HCT116 (cell line): ENCODE measurements at places on chromosomes 11 and 22. TPM values are rescaled to one million over a fixed set of nuclear protein-coding genes. Genes with fewer than 3 reads are reported as not detected.

GRCh38 chr11:122046846-122047245 is 69.2 kb downstream of the BLID start:
- no peaks in the 10 kb centered on the region for H3K36me3 ChIP-seq
- no peaks in the 10 kb centered on the region for H3K4me1 ChIP-seq
- H3K27ac ChIP-seq: no peak overlapping the region
- no peak for DNase-seq

GRCh38 chr11:3217818-3218482 is 663 bp downstream of the MRGPRG start:
- H3K27ac ChIP-seq: no peak overlapping the region
- no peak for DNase-seq
- H3K27me3 ChIP-seq: no peaks in the 10 kb centered on the region

- no peak for DNase-seq
- H3K27me3 ChIP-seq: no peaks in the 10 kb centered on the region
- no peaks in the 10 kb centered on the region for H3K36me3 ChIP-seq
- H3K4me1 ChIP-seq: no peaks in the 10 kb centered on the region
- no peak overlapping the region for H3K4me3 ChIP-seq
Observed at GRCh38 chr22:46042786-46043185, 65.8 kb upstream of the WNT7B start.

GRCh38 chr11:71446150-71446549 is 2.0 kb downstream of the DHCR7 start:
- no peaks in the 10 kb centered on the region for H3K27me3 ChIP-seq
- H3K27ac ChIP-seq: no peak overlapping the region
- H3K4me3 ChIP-seq: no peak overlapping the region
- H3K36me3 ChIP-seq: peaks cover 30% of the 10 kb centered on the region
- no peak for DNase-seq
- H3K4me1 ChIP-seq: peaks cover 5% of the 10 kb centered on the region; the same call in 1 of the 2 replicates

GRCh38 chr11:34345991-34346480 is 11.8 kb downstream of the ABTB2 start:
- H3K4me1 ChIP-seq: peaks cover 47% of the 10 kb centered on the region
- H3K27me3 ChIP-seq: no peaks in the 10 kb centered on the region
- no peak overlapping the region for H3K27ac ChIP-seq
- no peak overlapping the region for H3K4me3 ChIP-seq
- H3K36me3 ChIP-seq: no peaks in the 10 kb centered on the region

GRCh38 chr22:40975366-40975765 is 24.2 kb downstream of the RBX1 start:
- H3K27me3 ChIP-seq: no peaks in the 10 kb centered on the region
- H3K4me1 ChIP-seq: no peaks in the 10 kb centered on the region
- no peak overlapping the region for H3K4me3 ChIP-seq
- H3K36me3 ChIP-seq: peaks cover 5% of the 10 kb centered on the region; the same call in 1 of the 2 replicates
- H3K27ac ChIP-seq: no peak overlapping the region
- DNase-seq: no peak

DNA sequence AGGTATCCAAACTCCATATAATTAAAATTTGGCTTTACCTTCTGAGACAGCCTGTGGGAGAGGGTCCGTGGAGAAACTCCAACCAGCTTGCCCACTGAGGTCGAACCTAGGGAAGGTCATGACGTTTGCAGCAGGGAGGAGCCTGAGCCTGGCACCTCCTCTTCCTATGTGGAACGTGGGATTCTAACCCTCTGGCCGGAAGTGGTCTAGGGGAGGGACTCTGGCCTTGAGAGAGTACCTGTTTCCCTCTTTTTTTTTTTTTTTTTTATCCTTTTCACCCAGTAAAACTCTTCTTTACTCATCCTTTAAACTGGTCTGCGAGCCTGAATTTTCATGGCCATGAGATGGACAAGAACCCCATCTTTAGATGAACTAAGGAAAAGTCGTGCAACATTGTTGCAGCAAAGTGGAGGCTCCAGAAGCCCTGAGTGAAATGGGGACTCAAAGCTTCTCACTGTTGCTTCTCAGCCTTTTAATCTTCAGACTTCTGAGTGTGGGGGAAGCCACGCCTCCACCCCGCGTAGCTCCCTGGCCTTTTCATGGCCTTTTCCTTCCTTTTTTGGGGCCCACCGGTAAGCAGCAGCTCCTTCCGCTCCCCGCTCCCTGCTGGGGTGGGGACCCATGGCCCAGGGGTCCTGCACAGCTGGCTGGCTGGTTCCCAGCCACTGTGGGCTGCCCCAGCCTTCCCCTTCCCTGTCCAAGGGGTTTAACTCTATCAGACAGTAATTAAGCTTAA is 1359.9 kb downstream of the LRRC4C start:
- no peak overlapping the region for H3K27ac ChIP-seq
- H3K4me3 ChIP-seq: no peak overlapping the region
- no peaks in the 10 kb centered on the region for H3K27me3 ChIP-seq
- DNase-seq: no peak
- no peaks in the 10 kb centered on the region for H3K4me1 ChIP-seq
- no peaks in the 10 kb centered on the region for H3K36me3 ChIP-seq

DNA sequence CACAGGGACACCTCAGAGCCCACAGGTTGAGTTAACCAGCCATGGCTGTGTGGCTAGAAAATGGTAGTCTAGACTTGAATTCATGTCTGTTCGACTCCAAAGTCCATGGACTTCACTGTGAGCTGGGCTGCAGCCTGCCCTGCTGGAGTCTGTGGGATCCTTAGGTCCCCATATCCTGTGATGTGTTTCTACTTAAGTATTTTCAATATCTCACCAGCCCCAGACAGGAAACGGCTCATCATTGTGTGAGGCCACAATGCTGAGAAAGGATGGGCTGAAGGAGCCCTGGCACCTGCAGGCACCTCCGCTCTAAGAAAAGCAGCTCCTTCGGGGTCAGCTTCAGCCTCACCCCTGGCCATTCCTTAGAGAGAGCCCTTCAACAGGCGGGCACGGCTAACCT is 93.1 kb downstream of the NAT10 start:
- no peak for DNase-seq
- no peaks in the 10 kb centered on the region for H3K27me3 ChIP-seq
- H3K4me3 ChIP-seq: no peak overlapping the region
- no peaks in the 10 kb centered on the region for H3K36me3 ChIP-seq
- H3K27ac ChIP-seq: no peak overlapping the region

DNA sequence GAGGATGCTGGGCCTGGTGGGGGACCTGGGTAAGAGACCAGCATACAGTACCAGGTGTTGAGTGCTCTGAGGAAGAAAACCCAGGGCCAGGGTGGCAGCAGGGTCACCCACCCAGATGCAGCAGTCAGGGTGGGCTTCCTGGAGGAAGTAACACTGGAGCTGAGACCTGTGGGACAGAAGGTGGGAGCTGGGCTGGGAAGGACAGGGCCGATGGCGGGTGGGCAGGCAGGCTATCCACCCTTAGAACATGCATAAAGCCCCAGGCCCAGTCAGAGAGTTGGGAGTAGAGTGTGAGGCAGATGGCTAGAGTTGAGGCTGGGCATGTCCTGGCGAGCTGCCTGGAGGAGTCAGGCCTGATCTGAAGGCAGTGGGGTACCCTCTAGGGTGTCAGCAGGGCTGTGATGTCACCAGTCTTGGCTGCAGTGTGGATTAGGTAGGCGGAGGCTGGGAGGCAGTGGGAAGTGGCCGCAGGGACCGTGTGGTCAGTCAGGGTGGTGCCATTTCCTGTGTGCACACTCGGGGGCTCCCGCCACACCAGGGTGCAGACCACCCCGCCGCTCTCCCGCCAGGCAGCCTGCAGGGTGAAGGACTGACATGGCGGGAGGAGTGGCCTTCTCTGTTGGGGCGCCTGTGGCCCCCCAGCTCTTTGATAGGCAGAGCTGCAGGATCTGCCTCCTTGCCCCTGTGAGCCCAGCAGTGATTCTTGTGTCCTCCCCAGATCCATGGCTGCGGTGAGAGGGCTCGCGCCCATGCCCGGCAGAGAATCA is 35.3 kb downstream of the IGHMBP2 start:
- peaks cover 11% of the 10 kb centered on the region; the same call in 1 of the 2 replicates for H3K36me3 ChIP-seq
- H3K27ac ChIP-seq: no peak overlapping the region
- no peaks in the 10 kb centered on the region for H3K27me3 ChIP-seq

DNA sequence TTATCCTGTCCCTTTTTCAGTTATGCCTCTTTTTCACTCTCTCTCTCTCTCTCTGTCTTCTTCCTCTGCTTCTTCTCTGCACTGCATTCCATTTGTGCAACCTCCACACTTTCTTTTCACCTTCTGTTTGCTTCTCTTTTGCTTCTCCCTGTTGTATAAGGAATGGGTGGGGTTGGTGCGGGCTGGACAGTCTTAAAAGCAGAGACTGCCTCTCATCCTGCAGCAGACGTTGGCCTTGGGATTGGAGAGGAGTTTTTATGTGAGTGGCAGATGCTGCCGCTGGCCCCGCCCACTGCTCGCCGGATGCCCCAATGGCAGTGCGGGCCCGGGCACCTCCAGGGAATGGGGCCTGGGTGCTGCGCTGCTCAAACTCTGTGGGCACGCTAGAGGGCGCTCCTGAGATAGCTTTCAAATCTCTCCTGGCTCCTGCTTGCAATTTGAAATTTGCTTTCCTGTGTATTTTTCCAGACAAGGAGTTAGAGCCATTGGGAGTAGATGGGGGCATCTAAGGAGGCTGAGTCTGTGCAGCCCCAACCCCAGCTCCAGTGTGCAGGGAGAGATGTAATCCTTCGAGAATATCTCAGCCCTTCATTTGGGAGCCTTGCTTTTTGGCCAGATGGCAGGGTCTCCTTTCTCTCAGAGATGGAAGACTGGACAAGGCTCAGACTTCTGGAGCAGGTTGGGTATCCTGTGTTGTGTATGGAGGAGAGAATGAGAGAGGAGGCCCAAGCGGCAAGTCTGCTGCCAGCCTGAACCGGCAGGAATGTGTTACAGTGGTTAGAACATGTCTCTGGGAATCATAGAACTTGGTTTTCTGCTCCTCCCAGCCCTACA is 81.2 kb downstream of the GRAMD1B start:
- peaks cover 6% of the 10 kb centered on the region for H3K4me1 ChIP-seq
- no peaks in the 10 kb centered on the region for H3K36me3 ChIP-seq
- H3K27ac ChIP-seq: no peak overlapping the region
- no peak overlapping the region for H3K4me3 ChIP-seq
- no peaks in the 10 kb centered on the region; the same call in 1 of the 2 replicates for H3K27me3 ChIP-seq

- no peak overlapping the region for H3K4me3 ChIP-seq
- DNase-seq: no peak
- no peak overlapping the region for H3K27ac ChIP-seq
- peaks cover 5% of the 10 kb centered on the region; the same call in 1 of the 2 replicates for H3K4me1 ChIP-seq
- H3K36me3 ChIP-seq: no peaks in the 10 kb centered on the region
Observed at GRCh38 chr22:19527321-19527721, 3.1 kb upstream of the CLDN5 start.

- H3K36me3 ChIP-seq: no peaks in the 10 kb centered on the region
- no peak overlapping the region for H3K4me3 ChIP-seq
- no peak overlapping the region for H3K27ac ChIP-seq
- H3K27me3 ChIP-seq: peaks cover 6% of the 10 kb centered on the region; the same call in 1 of the 2 replicates
- DNase-seq: no peak
Observed at GRCh38 chr22:27192135-27192829, 534.9 kb downstream of the MIAT start.

DNA sequence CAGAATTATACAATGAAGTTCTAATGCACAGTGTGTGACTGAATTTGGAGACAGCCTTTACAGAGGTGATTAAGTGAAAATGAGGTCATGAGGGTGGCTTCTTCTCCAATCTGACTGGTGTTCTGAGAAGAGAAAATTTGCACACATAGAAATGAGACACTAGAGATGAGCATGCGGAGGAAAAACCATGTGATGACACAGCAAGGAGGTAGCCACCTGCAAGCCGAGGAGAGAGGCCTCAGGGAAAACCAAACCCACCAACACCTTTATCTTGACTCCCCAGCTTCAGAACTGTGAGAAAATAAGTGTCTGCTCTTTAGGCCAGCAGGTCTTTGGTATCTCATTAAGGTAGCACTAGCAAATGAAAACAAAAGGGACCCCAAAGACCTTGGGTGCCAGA is 93.2 kb downstream of the GGTLC2 start:
- H3K4me3 ChIP-seq: no peak overlapping the region
- peaks cover 55% of the 10 kb centered on the region for H3K27me3 ChIP-seq
- no peaks in the 10 kb centered on the region for H3K4me1 ChIP-seq
- no peak for DNase-seq

DNA sequence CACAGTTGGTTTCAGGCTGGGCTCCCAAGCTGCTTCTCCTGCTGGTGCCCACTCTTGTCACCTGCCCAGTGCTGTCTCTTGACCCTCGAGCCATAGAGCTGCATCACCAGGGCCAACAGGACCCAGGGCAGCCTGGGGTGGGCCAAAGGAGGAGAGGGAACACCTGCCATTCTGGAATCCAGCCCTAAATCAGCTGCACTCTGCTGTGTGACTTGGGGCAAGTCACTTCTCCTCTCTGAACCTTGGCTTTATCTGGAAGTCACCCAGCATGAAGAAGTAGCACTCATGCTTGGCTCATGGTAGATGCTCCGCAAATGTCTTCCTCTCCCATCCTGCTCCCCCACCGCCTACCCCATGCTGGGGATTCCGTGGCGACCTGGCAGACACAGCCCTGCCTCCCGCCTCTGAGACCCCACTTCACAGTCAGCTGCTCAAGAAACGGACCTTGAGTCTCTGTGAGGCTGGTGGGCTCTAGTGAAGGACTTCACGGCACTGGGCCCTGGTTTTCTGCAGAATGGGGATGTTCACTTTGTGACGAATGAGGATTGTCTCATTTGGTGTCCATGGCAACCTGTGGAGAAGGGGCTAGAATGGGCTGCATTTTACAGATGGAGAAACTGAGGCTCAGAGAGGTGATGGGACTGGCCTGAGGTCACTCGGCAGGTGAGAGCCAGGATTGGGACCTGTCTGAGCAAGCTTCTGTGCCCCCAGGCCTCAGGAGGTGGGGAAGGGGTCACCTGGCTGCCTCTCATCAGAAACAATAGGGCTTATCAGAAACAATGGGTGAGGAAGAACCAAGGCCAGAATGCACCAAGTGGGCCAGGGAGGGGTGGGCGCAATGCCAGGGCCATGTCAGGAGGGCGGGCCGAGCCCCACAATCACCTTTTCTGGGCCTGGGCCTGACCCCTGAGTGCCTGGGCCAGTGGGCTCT is 12.4 kb downstream of the EMID1 start:
- DNase-seq: no peak
- no peak overlapping the region for H3K4me3 ChIP-seq
- H3K4me1 ChIP-seq: no peaks in the 10 kb centered on the region

Gene MPEG1
- 0.07 TPM for total RNA-seq

Gene NARS2
- total RNA-seq: 26.0 TPM

Gene PLET1
- not detected for total RNA-seq

Gene SCARF2
- total RNA-seq: 2.5 TPM

Gene RIMBP3C
- total RNA-seq: 0.15 TPM

Gene KMT2A
- total RNA-seq: 50.4 TPM

Gene HPX
- 4.6 TPM for total RNA-seq

Gene BEST1
- total RNA-seq: 2.3 TPM

Gene PDE3B
- total RNA-seq: 6.7 TPM

Gene F2
- total RNA-seq: 0.47 TPM
